ENCODE measurements at places on chromosomes 12 and 14.

GRCh38 chr12:132510746-132511477, 21.0 kb downstream of the FBRSL1 start:
- DNase-seq = no peak

GRCh38 chr12:58925111-58925611, 4.9 kb upstream of the LRIG3 start:
- DNase-seq = no peak

- no peak for DNase-seq
Measured at GRCh38 chr12:39958377-39958776, 147.5 kb downstream of the SLC2A13 start.

- no peak for DNase-seq
Measured at GRCh38 chr12:124764870-124765580, 98.6 kb downstream of the SCARB1 start.

DNA sequence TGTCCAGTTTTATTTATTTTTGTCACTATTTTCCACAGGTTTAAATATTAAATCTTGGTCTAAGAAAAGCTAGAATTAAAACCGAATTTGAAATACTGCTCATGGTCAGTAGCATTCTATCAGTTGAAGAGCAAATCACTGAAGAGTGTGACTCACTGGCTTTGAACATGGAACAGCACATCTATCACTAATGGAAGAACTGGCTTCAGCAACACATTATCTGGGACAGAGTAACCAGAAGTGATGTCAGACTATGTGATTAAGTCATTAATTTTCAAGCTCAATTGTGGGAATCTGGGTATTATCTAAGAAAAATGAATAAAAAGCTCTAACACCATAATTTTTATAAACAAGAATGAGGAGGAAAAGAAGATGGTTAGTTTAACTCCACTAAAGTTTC, 527.5 kb downstream of the TMTC2 start:
- DNase-seq = no peak

- no peak for DNase-seq
Measured at GRCh38 chr14:87868920-87869319, 124.1 kb downstream of the GALC start.

DNA sequence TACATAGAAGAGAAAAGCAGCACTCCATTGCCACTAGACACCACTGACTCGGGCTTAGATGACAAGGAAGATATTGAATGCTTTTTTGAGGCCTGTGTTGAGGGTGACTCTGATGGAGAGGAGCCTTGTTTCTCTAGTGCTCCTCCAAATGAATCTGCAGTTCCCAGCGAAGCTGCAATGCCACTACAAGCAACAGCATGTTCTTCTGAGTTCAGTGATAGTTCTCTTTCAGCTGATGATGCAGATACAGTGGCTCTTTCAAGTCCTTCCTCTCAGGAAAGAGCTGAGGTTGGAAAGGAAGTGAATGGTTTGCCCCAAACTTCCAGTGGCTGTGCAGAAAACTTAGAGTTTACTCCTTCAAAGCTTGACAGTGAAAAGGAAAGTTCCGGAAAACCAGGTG, 114.5 kb upstream of the NPAS3 start:
- DNase-seq = no peak

DNA sequence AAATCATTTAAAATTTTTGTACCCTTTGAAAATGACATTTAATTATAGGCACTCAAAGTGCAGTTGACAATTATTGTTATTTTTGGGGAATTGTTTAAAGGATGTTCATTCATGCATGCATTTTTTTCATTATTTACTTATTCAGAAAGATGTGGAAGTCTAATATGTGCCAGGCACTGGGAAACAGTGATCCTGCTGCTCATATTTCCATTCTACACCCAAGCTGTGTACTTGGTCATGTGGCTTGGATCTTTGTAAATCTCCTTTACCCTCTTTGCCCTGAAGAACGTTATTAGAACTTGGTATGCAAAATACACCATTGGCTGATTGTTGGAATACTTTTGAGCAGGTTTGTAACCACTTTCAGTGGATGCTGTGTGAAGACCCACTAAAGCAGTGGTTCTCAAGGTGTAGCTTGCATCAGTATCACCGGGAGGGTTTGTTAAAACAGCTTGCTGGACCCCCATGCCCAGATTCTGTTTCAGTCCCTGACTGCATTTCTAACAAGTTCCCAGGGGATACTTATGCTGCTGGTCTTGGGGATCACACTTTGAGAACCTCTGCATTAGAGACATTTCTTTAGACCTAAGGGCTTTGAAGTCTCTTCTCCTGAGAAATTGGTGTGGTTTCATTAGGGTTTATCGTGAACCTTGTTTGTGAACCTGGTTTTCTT, 47.5 kb downstream of the PRKCH start:
- no peak for DNase-seq

All from effector CD8-positive, alpha-beta T cell (primary cell).